ENCODE measurements at places on chromosomes 11 and 22.

DNA sequence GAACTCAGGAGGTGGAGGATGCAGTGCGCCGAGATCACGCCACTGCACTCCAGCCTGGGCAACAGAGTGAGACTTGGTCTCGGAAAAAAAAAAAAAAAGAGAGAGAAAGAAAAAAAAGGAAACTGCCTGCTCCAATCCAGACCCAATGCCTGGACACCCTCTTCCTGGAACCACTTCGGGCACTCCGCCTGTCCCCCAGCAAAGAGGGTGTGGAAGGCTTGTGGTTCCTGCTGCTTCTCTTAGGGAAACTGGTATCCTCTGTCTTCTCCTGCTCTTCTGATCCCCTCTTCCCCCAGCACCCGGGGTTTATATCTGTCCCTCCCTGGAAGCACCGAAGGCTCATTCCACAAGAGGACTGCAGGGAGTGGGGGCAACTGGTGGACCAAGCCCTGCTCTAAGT is 12.9 kb downstream of the CHRNA10 start:
- DNase-seq = no peak

GRCh38 chr22:19875061-19875530 is 20.4 kb upstream of the GNB1L start:
- DNase-seq = no peak

DNA sequence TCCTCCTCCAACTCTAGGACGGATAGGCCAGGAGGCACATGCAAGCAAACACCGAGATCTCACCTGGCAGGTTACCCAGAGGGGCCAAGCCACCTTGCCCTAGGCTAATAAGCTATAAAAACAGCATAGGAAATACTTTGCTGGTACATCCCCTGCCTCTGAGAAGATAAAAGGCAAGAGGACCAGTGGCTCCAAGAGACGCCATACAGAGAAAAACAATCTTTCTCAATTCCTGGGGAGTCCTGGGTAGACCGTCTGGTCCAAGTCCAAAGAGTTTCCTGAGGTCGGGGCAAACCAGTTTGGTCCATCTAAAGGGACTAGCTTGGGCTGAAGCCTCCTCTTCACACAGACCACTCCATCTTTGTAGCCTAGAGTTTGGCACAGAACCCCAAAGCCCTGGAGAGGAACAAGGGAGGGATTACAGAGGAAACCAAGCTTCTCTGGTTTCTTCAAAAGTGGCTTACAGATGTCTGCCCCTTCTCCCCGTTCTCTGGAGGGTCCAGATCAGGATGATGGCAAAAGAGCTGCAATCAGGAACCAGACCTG is 40.4 kb downstream of the NUMA1 start:
- no peak for DNase-seq

DNA sequence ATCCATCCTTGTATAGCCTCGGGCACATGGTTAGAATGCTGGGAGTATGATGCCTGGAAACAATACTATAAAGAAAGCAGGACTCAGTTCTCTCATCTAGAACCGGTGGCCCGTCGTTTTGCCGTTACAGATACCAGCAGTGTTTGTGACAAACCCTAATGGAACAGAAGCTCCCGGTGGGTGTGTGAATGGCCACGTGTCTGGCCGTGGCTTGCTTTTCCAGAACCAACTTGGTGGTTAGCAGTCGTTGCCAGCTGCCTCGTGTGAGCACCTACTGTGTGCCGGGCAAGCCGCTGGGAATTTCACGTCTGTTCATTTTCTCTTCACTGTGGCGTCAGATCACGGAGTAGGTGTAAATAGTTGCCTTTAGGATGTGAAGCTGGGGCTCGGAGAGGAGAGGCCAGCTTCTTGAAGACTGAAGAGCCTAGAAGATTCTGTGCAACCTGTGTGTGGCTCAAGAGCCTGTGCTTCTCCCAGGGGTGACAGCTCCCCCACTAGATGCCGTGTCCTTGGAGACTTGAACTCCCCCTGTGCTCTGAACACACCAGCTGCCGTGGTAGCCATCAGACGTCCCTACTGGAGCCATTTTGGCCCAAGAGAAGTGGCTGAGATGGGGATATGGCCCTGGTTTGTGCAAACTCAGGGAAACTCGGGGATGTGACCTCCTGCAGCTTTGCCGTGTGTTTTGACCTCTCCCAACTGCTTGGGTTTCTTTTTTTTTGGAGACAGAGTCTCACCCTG is 57.5 kb upstream of the PPARA start:
- DNase-seq = no peak

DNA sequence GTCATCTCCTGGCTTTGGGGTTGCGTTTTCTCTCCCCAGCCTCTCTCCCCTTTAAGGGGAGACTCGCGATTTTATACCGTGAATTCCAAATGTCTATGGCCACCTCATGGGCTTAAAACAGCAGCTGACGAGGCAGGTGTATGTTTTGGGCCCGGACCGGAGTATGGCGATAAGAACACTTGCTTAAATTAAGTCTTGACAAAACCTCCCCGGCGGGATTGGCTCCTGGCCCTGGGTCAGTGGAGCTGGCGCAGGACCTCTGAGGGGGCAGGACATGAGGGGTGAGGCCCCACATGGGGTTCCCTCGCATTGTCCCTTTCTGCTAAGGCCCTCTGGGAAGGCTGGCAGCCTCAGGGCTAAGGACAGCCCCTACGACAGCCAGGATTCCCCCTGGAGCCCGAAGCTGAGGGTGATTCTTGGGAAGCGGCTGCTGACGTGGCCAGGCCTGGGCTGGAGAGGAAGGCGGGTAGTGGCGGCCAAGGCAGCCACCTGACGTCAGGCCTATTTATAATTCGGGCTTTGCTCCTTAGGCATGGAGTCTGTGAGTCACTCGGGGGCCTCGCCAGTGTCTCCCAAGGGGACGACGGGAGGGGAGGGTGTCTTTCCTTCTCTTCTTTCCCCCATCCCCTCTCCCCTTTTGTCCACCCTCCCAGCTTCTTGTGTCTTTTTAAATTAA is 12.7 kb downstream of the MYO18B start:
- peak; percentile 52 for DNase-seq

- peak; percentile 42 for DNase-seq
Observed at GRCh38 chr11:128724891-128725611, 31.2 kb downstream of the FLI1 start.

- DNase-seq = no peak
Observed at GRCh38 chr11:105968021-105968697, 53.9 kb downstream of the MSANTD4 start.

DNA sequence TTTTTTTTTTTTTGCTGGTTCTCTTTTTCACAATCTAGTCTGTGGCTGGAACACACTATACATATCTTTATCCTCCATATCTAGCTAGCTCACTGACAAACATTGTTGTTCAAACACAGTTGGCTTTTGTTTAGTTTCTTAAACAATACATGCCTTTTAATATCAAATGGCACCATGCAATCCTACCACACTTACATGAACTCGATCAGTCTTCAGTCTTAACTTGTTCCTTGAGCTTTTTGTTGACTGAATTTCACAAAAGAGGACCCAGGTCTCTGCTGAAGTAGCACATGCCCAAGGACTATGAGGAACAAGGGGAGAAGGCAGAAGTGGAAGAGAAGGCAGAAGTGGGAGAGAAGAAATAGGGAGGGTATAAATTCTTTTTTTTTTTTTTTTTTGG is 25.5 kb downstream of the TMEM123 start:
- DNase-seq = no peak

GRCh38 chr11:11186249-11186648 is 166.8 kb downstream of the CSNK2A3 start:
- DNase-seq = no peak

- peak; percentile 86 for DNase-seq
Observed at GRCh38 chr11:77073328-77074001, 6.7 kb downstream of the CAPN5 start.

DNA sequence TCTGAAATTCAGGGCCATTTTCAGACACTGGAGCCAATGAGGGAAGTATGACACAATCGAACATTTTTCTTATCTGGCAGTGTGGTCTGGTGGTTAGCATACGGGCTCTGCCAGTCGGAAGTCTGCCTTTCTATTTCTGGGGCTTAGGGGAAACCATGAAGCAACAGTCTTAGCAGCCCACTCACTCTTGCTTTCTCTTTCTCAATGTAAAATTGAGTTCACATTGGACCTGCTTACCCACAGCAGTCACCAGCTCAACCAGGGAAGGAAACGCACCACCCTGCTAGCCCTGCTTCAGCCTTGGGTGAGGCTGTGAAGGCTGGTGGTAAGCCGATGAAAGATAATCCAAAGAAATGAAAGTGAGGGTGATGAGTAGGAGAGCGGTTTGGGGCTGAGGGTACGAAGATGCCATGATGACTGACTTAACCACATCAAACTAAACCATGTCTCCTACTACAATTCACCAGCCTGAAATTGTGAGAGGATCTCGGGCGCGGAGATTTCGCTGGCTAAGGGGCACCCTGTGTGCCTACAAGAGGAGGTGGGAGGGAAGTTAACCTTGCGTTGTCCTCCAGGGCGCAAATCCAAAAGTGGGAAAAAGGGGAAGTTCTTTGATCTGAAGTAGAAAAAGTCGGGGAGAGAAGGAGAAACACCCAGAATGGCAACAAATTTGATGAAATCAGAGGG is 2.0 kb upstream of the LMO2 start:
- DNase-seq = no peak

GRCh38 chr22:30305519-30305905 is 16.2 kb upstream of the CASTOR1 start:
- no peak for DNase-seq

GRCh38 chr22:40487663-40488249 is 117.4 kb downstream of the SGSM3 start:
- no peak for DNase-seq

- peak; percentile 49 for DNase-seq
Observed at GRCh38 chr11:126485021-126485792, 129.7 kb downstream of the ST3GAL4 start.

Measured in right forelimb (tissue), 1 donor.